ENCODE measurements at places on chromosomes 2 and 18.

DNA sequence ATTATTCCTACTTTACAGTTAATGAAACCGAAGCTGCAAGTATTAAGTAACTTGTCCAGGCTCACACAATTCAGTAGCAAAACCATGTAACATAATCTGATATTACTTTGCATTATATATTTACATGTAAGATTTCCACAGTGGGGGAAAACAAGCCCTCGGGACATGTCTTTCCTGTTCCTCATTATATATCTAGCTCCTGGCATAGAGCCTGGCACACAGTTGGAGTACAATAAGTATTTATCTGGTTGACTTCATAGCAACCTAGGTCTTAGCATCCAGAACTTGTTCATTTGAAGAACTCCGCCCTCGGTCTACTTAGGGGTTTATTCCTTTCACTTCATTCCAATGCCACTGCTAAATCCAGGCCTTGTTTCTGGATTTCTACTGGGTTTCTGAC lies 1.6 kb upstream of the RBM45 start:
- no peak overlapping the region for H3K4me3 ChIP-seq
- peaks cover under 1% of the 10 kb centered on the region for H3K36me3 ChIP-seq
- H3K27me3 ChIP-seq: no peaks in the 10 kb centered on the region
- no peak for DNase-seq

GRCh38 chr2:169512525-169512924 lies 3.0 kb downstream of the KLHL41 start:
- no peak overlapping the region for H3K27ac ChIP-seq
- no peak for DNase-seq
- H3K4me1 ChIP-seq: peaks cover 14% of the 10 kb centered on the region

DNA sequence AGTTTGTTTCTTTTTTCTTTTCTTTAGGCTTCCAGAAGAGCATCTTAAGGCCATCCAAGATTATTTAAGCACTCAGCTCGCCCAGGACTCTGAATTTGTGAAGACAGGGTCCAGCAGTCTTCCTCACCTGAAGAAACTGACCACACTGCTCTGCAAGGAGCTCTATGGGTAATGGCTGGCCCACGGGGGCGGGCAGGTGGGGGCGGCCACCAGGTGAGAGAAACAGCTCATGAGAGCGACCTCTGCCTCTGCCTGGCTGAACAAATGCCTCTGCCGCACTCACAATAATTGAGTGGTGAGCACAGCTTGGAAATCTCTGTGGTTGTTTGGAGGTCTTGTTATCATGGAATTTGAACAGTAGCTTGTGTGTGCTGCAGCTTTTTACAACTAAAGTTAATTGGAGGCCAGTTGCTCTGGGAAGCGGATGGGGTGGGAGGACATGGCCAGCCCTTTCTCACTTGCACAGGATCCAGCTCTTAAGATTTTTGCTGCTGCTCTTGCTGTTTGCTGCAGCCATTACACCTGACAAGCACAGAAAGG lies 70.4 kb downstream of the INPP5D start:
- no peaks in the 10 kb centered on the region for H3K36me3 ChIP-seq
- H3K27me3 ChIP-seq: no peaks in the 10 kb centered on the region
- no peak overlapping the region for H3K27ac ChIP-seq
- no peaks in the 10 kb centered on the region for H3K4me1 ChIP-seq

GRCh38 chr2:58056192-58056916 lies 9.7 kb downstream of the VRK2 start:
- DNase-seq: no peak
- no peaks in the 10 kb centered on the region for H3K27me3 ChIP-seq
- peaks cover 23% of the 10 kb centered on the region for H3K4me1 ChIP-seq
- peaks cover 27% of the 10 kb centered on the region for H3K36me3 ChIP-seq

GRCh38 chr2:215363461-215364156 lies 51.8 kb downstream of the ATIC start:
- peaks cover 6% of the 10 kb centered on the region for H3K4me1 ChIP-seq
- peaks cover 64% of the 10 kb centered on the region for H3K36me3 ChIP-seq
- no peak overlapping the region for H3K4me3 ChIP-seq
- DNase-seq: no peak

DNA sequence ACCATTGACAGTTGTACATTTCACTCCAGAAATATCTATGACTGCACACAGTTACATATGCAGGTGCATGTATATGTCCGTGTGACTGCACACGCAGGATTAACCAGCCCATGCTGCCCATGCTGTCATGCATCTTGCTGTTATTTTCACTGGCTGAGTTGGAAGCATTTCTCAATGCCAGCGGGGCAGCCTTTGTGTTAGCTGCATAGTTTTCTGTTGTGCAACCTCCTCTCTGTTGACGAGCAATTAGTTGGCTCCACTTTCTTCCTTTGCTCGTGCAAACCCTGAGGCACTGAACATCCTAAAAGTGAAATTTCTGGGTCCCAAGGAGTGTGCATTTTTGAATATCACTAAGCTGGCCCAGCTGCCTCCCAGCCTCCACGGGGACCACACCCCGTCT lies 133.4 kb upstream of the GLI2 start:
- H3K36me3 ChIP-seq: no peaks in the 10 kb centered on the region
- H3K4me1 ChIP-seq: peaks cover 24% of the 10 kb centered on the region
- H3K4me3 ChIP-seq: no peak overlapping the region
- H3K27ac ChIP-seq: no peak overlapping the region

DNA sequence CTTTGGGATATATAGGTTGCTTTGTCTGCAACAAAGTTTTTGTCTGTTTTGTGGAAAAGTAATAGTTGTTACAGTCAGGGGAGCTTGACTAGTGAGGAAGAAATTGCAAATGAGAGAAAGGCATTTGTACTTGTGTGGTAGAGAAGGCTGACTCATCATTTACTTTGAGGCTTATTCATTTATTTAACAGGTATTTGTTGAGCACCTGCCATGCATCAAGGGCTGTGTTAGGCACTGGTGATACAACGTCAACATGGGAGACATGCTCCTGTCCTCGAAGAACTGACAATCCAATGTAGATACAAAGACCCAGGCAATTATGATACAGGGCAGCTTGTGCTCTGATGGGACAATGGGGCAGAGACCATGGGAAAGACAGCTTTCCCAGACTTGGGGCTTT lies 79.5 kb downstream of the UPP2 start:
- peaks cover 19% of the 10 kb centered on the region for H3K27me3 ChIP-seq
- no peaks in the 10 kb centered on the region for H3K36me3 ChIP-seq
- H3K4me1 ChIP-seq: no peaks in the 10 kb centered on the region
- H3K27ac ChIP-seq: no peak overlapping the region

Measured in MCF 10A (cell line).